ENCODE measurements at places on chromosomes 4 and X. TPM values are rescaled to one million over a fixed set of nuclear protein-coding genes. Genes with fewer than 3 reads are reported as not detected.

GRCh38 chrX:139889760-139890159 is 43.1 kb downstream of the ATP11C start:
- no peak for DNase-seq

- peak; percentile 59 for DNase-seq
Measured at GRCh38 chr4:13537832-13538177, 6.5 kb downstream of the NKX3-2 start.

GRCh38 chr4:100174985-100175383 is 15.3 kb downstream of the DDIT4L start:
- DNase-seq, result no peak

- no peak for DNase-seq
Measured at GRCh38 chr4:138879757-138880156, 135.8 kb upstream of the NOCT start.

DNA sequence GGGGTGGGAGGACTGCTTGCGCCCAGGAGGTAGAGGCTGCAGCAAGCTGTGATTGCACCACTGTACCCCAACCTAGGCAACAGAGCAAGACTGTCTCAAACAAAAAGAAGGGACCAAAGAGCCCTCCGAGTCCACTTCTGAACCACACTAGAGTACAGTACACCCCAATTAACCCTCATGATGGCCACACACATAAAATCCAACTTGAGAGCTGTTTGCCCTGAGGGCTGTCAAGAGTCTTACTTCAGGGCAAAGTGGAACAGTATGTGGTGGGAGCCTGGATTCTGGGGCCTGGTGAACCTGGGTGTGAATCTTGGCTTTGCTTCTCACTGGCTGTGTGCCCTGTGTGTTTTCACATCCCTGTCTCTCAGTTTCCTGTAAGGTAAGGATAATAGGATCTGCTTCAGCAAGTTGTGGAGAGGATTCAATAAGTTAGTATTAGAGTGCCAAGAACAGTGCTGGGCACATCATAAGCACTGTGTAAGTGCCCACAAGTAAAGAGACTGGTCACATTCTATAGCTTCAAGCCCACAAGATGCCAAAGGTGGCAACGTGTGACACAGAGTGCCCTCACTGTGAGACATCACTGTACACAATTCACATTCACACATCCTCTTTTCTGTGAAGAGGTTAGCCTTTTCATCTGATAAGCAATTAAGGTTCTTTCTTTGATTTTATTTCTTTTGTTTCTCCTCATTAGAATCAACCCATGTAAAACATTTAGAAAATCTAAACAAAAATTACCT is 52.1 kb downstream of the LEF1 start:
- DNase-seq, result no peak

DNA sequence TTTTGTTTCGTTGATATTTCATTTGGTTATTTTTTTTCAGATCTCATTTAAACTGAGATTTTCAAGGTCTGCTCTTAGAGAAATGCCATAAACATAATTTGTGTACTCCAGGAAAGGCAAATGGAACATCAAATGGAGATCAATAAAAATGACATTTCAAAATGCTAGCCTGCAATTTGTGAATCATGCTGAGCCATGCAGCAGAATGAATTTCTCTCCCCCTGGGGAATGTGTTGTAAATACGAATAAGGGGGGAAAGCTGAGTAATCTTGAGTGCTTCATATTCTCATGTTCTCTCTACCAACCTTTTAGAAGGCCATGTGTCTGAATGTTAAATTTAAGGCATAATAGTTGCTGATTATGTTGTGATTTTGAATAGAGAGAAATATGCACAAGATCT is 7.8 kb downstream of the ZCCHC4 start:
- no peak for DNase-seq

DNA sequence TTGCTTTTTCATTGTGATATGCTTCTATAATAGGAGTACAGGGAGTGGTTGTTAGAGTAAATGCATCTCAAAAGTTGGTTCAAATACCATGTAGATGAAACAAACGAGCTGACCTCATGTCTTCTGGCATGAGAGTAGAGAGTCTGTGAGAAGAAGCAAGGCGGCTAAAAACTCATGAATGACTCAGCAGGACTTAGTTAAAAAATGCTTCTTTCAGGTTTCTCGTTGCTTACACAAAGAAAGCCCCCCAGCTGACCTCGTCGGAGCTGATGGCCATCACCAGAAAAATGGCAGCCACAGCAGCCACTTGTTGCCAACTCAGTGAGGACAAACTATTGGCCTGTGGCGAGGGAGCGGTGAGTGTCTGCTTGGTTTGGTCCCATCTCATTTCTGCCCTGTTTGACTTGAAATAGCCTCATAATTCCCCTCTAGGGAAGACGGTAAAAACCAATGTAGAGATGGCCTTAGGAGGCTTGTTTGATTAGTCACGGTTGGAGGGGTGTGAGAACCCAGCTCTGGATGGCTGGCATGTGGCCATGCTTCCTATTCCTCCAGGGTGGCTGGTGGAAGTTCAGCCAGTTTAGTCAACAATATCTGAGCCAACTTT is 14.5 kb downstream of the AFP start:
- no peak for DNase-seq

DNA sequence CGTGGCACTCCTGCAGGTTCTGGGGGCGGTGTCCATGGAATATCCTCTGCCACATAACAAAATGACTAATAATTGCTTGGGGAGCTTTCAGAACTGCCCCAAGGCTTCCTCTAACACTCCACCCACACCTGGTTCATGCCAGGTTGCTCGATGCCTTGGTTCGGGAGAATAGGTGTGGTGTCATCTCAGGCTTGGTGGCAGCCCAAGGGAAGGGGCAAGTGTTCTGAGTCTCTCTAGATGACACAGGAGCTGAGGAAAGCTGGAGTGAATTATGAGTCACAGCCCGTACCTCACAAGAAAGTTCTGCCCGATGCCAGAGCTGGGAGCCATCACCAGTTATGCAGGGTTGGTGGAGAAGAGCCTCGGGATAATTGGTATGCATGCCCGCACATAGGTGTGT is 14.7 kb downstream of the FTSJ1 start:
- no peak for DNase-seq

DNA sequence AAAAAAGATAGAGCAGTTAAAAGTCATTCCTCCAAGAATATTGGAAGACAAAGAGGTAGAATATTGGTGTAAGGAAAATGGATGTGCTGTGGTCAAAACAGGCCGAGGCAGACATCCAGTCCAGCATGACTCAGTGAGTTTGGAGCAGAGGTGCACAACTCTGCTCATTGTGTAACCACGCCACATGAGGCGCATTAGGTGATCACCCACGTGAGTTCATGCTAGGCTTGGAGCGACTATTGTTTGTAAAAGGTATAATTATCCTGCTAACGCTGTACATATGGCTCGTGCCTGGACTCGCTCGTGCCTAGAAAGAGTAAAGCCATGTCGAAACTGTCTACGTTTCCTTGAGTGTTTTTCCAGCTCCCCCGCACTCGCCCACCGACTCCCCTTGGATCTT is 23.9 kb downstream of the C4orf54 start:
- no peak for DNase-seq

CDX4 gene
- total RNA-seq, result 21.7 TPM

- DNase-seq, result peak; percentile 66
Measured at GRCh38 chrX:154750301-154751202, at the start of gene GAB3. GAB3 (minus strand) TSS chrX:154751077; CDS start chrX:154751025, 52 bp downstream.
